ENCODE measurements at places on chromosomes 4 and X.

GRCh38 chrX:128929271-128930057 lies 593.8 kb downstream of the SMARCA1 start:
- no peak for DNase-seq

- no peak for DNase-seq
These were observed 33.8 kb upstream of the SLIT2 start for GRCh38 chr4:20217951-20218350.

DNA sequence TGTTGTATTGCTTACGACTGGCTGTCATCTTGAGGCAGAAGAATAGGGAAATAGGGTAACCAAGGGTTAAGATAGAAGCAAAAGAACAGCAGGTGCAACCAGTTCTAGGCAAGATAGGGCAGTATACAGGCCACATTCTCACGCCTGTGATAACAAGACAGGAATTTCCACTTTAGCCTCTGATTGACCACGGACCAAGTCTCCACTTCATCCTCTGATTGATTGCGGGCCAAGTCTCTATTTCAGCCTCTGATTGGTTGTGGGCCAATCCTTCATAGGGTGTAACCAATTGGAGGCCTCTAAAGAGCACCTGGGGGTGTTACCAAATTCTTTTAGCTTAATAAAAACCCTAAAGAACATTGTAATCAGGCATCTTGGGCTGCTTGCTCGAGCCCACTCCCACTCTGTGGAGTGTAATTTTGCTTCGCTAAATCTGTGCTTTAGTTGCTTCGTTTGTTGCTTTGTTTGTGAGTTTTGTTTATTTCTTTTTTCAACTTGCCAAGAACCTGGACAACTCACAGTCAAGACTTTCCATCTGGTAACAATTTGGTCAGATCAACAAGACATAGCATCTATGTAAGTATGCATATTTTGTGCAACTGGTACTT lies 8.7 kb upstream of the TBC1D9 start:
- no peak for DNase-seq

DNA sequence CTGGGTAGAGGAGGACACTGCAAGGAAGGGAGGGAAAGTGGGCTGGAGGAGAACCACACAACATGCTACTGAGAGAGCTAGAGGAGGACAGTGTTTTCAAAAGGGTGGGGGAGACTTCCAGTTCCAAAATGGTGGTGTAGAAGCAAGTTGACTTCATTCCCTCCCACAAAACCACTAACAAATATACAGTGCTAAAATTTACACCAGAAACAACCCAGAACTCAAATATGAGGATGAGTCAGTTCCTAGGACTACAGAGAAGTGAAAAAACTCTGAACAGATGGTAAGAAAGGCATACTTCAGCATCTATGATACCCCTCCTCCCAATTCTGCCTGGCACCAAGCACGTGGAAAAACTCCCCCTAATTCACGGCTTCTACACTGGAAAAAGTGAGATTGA lies 9.8 kb downstream of the AADAT start:
- no peak for DNase-seq

- no peak for DNase-seq
These were observed 72.7 kb downstream of the AFF2 start for GRCh38 chrX:148573119-148573518.

DNA sequence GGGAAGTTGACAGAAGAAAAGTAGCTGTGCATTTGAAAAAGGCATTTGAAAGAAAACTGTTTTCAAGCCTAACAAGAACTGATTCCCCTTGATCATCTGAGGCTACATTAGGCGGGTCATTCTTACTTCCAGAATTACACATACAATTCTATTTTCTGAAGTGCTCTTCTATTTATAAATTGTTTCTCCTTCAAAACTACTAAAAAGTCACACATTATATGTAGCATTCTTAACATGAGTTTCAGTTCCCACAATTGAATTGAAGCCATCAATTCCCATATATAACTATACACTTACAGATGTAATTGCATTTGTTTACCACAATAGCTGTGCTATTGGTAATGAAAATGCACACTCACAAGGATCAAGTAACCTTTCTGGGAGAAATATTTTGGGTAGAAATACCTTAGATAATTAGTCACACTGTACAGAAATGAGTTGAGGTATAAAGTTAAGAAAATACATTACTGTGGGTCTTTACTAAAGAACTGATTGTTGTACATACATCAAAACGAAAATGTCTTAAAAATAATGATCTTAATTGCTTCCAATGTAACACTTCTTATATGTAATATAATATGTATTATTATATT lies 1688.0 kb upstream of the AGA start:
- no peak for DNase-seq

All from NCI-H460 (cell line).